ENCODE measurements at places on chromosomes 11 and 22.

DNA sequence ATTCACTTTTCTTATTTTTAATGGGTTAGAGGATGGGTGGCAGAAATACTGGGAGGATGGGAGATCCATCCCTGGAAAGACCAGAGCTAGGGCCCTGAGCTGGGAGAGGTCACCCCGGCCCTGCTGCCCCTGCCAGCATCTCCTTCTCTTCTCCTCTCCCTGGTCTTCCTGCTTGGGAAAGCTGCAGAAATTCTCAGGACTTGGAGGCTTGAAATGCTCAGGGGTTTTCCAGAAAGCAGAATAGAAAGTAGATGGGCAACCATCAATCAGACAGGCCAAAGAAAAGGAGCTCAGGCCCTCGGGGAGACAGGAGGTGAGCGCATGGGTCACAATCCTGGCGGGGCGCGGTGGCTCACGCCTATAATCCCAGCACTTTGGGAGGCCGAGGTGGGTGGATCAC lies 1.5 kb downstream of the APOBEC3H start:
- no peak for DNase-seq

GRCh38 chr11:29131055-29131454 lies 885.8 kb downstream of the KCNA4 start:
- no peak for DNase-seq

DNA sequence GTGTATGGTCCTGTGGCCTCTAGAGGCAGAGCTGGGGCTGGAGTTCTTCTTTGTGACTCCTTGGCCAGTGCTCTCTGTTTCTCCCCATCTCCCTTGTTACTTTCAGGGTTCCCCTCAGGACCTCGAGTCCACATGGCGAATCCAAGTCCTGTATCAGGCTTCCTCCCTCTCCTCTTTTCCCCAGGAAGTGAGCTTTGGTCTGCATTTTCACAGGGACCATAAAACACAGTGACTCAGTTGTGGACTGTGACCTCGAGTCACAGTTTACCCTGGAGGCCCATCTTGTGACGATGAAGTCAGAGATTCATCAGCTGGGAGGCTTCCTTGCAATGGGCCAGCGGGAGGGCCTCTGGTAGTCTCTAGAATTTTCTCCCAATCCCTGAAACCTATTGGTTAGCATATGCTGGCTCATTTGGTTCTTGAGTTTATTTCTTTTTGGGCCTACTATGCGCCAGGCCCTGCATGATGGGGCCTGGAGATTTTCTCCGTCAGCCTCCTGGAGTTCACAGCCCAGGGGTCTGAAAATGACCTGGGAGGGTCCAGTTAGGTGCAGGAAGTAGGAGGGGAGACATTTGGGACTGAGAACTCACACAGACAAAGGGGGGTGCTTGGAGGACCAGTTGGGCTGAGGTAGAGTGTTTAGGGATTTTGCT lies 100.8 kb downstream of the KIAA1671 start:
- no peak for DNase-seq

- no peak for DNase-seq
These were observed 3.4 kb upstream of the ATP5MGL start for GRCh38 chr22:42643634-42644421.

- DNase-seq, result no peak
These were observed 894.2 kb downstream of the NTM start for GRCh38 chr11:132264616-132265015.

DNA sequence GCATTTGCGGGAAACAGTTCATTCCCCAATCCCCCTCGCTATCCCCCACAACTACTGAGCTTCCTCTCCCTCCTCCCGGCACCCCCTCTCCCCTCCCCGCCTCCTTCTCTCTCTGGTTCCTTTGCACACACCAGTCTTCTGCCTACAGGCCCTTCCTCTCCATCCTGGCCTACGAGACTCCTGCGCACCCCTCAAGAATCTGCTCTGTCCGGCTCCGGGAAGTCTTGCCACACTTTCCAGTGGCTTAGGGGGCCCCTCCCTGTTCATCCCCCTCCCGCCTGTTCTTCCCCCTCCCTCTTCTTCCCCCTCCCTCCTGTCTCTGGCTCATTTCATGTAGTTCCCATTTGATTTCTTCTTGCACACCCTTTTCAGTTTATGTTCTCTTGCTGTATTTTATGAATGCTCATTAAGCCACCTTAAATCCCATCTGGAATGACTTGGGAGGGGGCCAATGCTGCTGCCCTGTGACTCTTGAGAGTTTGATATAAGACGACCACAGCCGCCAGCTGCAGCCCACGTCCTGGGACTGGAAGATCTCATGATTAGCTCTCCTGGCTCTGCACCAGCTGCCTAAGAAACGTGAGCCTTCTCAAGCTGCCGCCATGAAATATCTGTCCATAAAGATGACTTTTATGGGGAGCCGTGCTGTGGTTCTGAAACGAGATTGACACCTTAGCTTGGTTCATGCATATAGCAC lies 50.9 kb downstream of the RPS6KA4 start:
- no peak for DNase-seq

DNA sequence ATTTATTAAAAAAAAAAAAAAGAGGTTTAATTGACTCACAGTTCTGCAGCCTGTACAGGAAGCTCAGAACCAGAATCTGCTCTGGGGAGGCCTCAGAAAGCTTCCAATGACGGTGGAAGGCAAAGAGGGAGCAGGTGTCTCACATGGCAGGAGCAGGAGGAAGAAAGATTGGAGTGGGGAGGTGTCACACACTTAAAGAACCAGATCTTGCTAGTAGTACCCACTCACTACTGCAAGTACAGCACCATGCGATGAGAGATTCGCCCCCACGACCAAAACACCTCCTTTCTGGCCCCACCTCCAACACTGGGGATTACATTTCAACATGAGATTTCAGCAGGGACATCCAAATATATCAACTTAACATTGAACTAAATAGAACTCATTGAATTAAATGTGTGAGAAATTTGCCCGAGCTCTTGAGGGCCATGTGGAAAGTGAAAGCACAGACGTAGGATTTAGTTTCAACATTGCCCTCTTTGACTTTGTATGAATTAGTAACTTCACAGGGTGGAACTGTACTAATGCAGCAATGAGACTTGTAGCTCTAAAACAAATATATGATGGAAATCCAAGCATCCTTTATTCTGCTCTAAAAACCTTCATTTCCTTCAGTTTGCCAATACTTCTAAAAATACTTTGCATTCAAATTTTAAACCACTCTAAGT lies 628.2 kb downstream of the FAM181B start:
- no peak for DNase-seq

DNA sequence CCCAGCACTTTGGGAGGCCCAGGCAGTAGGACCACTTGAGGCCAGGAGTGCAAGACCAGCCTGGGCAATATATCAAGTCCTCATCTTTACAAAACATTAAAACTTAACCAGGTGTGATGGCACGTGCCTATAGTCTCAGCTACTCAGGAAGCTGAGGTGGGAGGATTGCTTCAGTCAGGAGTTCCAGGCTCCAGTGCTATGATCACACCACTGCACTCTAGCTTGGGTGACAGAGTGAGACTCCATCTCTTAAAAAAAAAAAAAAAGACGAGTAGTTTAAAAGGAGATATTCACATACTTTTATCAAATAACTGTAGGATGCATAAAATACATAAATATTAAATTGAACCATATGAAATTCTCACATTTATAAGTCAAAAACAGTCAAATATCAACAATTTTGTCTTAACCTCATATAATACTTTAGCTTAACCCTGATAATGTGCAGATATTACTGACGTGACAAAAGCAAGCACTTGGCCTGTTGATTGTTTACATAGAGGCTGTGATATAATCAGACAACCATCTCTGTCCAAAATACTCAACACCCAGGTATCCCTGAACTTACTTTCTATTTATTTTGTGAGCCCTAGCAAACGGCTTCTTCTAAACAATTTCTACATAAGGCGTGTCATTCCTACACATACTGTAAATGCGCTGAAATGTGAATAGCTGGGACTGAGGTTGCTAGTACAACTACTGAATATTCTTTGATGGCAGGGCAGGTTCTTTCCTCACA lies 57.0 kb downstream of the PRCP start:
- no peak for DNase-seq

- DNase-seq, result no peak
These were observed 8.8 kb downstream of the ARHGAP42 start for GRCh38 chr11:100695911-100696310.

GRCh38 chr11:41206388-41206787 lies 253.1 kb downstream of the LRRC4C start:
- no peak for DNase-seq

DNA sequence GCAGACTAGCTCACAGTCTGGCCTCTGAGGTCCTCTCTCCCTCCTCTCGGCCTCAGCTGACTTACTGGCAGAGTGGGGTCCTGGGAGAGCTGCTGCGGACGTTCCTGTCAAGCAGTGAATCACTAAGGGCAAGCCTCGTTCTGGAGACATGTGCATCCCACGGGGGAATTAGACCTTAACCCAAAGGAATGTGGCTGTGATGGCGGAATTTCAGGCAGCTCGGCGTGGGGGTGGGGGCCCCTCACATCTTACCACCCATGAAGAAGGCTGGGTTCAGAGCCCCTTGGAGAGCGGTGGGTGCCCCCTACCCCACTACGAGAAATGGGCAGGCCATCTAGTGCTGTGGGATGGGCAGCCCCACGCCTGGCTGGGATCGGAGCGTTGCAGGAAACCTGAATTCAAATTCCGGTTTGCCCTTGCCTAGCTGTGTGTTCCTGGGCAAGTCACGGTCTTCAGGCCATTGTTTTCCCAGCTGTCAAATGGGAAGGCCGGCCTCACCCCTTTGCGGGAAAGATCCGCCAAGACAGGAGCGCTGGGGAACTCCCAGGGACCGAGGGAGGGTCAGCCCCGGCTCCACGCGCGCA lies 554 bp downstream of the LRRC32 start:
- DNase-seq, result peak; percentile 94

DNA sequence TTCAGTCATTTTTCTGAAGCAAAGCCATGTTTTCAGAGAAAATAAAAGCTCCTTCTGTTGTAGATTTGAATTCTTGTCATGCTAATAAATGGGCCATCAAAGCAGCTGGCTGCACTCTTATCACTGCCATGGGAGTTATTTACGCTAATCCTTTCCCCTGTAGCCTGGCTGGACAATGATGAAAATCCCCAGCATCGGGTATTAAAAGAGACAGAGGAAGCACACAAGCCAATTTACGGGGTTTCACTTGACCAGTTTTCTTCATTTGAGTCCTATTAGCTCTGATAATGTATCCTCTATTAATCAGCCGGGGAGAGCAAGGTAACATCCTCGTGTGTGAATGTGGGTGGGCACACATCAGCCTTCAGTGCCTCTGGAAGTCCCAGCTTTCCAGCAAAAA lies 470.2 kb upstream of the API5 start:
- no peak for DNase-seq

DNA sequence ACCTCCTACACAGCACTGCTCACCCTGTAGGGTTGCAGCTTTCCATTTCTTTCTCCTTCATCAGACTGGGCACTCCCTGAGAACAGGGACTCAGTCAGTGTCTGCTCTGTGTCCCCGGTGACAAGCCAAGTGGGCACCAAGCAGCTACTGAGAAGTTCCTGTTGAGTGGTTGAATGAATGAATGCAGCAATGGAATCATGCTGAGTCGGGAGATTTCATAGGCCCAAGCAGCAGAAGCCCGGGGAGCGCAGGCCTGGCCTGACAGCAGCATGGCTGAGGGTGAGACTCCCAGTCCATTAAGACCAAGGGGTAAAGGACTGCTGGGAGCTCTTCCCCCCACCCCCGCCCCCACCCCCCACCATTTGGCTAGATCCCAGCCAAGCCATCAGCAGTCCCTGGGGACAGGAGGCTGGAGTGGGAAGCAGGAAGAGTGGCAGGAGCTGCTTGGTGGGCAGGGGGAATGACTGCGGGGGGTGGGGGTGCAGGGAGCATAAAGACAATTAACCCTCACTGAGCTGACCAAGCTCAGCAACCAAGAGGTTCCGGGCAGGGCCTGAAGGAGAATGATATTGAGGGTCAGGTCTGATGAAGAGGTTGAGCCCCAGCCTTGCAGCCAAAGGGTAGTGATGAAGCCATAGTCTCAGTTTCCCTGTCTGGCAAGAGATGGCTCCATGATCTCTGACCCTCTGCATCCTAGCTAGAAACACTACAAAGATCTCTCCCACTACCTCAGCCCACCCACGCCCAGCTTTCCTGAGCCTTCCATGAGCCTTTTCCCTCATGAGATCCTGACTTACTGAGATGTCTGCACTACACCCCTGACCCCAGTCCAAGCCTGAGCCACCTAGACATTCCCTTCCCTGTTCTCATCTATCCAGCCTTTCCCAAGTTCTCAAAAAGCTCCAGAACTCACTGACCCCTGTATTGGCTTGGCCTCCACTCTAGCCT lies 2.8 kb downstream of the PDE2A start:
- no peak for DNase-seq

- peak; percentile 27 for DNase-seq
These were observed 66.9 kb downstream of the LRRC4C start for GRCh38 chr11:41392596-41392995.

DNA sequence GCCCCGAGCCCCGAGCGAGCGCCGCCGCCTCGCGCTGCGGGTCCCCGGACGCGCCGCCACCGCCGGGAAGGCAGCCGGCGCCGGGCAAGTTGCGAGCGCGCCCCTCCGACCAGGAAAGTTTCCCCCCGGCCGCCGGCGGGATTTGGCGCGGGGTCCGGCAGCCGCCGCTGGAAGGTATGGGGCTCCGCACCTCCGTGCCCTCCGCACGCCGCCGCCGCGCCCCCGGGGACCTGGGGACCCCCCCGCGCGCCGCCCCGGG lies 281 bp downstream of the TSPAN18 start:
- DNase-seq, result no peak

DNA sequence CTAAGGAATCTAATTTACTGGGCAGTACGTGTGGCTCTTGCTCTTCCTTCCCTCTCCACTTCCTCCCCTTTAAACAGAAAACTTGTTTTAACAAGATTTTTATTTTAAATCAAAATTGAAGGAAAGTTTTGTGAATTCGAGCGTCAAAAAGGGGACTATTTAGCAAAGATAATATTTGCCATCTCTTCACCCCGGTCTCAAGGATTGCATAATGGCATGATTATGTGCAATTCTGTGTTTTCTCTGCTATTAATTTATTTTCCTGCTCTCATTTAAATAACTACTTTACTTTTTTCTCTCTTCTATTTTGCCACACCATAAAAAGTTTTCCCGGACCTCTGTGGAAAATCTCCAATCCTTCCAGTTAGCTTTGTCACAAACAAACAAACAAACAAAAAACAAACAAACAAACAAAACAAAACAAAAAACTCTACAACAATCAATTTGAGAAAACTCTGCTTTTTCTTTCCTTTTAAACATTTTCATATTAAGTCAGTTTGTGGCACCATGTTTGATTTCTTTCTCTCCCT lies 10.2 kb upstream of the PAX6 start:
- no peak for DNase-seq

DNA sequence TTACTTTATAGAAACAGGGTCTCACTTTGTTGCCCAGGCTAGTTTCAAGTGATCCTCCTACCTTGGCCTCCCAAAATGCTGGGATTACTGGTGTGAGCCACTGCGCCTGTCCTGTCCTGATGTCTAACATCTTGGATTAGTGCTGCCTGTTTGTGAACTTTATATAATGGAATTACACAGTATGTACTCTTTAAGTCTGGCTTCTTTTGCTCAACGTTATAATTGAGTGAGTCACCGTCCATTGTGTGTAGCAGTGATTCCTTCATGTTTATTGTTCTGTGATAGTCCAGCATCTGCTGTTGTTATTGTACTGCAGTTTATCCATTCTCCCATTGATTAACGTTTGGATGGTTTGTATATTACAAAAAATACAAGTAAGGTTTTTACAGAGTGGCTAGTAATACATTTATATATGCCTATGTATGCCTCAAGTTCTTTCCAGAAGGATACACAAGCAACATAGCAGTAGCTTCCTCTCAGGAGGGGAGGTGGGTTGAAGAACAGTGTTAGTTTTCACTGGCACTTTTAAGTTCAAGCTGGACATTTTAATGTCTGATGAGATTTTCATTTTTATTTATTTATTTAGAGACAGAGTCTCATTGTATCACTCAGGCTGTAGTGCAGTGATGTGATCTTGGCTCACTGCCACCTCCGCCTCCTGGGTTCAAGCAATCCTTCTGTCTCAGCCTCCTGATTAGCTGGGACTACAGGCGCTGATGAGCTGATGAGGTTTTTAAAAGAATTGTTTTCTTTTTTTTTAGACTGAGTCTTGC lies 25.2 kb upstream of the MICALL1 start:
- peak; percentile 70 for DNase-seq

Measured in fibroblast of skin of back (primary cell).